ENCODE measurements at places on chromosomes 3 and 15. TPM values are rescaled to one million over a fixed set of nuclear protein-coding genes. Genes with fewer than 3 reads are reported as not detected.
A peak's percentile ranks its signal among the peaks of the same experiment; 100 is the strongest.

DNA sequence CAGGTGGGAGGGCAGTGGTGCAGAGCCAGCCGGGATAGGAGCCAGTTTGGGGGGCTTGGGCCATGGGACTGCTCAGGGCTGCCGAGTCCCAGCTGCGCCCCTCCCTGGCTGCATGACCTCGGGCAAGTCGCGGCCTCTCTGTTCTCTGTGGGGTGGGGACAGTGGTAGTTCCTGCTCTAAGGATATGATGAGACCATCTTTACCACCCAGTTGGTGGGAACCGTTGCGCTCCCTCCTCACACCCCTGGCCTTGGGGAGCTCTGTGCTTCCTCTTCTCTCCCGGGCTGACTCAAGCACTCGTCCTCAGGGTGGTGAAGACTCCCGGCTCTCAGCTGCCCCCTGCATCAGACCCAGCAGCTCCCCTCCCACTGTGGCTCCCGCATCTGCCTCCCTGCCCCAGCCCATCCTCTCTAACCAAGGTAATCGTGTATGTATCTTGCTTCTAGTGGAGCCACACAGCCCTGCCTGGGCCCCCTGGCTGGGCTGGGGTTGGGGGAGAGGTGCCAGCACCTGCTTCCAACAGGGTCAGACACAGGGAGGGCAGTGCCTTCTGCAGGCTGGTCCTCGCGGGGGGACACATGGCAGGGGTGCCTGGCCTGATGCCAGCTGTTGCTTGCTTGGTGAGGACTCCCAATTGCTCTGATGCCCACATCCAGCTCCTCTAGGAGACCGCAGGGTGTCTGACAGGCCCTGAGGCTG, 15.1 kb upstream of the STAB1 start:
- H3K27me3 ChIP-seq, result no peaks in the 10 kb centered on the region
- peaks cover 11% of the 10 kb centered on the region for H3K4me1 ChIP-seq
- H3K27ac ChIP-seq, result no peak overlapping the region
- DNase-seq, result no peak
- H3K36me3 ChIP-seq, result peaks cover 27% of the 10 kb centered on the region

- H3K27ac ChIP-seq, result no peak overlapping the region
- H3K36me3 ChIP-seq, result no peaks in the 10 kb centered on the region
- H3K27me3 ChIP-seq, result no peaks in the 10 kb centered on the region
Measured at GRCh38 chr3:85670634-85671205, 711.9 kb downstream of the CADM2 start.

- no peaks in the 10 kb centered on the region for H3K27me3 ChIP-seq
- H3K4me1 ChIP-seq, result peaks cover 9% of the 10 kb centered on the region
- peaks cover 10% of the 10 kb centered on the region for H3K36me3 ChIP-seq
- H3K27ac ChIP-seq, result no peak overlapping the region
- DNase-seq, result no peak
Measured at GRCh38 chr15:68217341-68217740, 12.2 kb downstream of the CLN6 start.

DNA sequence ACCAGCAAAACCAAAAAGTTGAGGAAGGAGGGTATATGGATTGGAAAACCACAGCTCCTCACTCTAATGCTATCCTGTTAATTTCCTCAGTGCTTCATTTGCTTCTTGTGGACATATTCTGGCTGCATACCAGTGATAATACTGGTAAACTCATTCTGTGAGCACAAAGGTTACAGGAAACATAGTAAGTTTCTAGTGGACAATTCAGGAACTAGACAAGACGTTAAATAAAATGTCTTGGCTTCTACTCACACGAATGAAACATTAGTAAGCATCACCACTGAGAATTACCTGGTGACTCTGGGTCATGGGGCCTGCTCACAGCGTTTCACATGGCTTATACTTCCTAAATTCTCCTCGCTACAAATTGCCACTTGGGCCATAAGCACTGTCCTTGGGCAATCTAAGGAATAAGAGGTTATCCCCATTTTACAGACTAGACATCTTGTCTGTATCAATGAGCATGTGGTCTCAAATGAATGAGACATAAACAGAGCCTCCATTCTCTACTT, 20.1 kb upstream of the PPIB start:
- no peak overlapping the region for H3K27ac ChIP-seq
- H3K4me1 ChIP-seq, result no peaks in the 10 kb centered on the region
- no peak overlapping the region for H3K4me3 ChIP-seq
- DNase-seq, result no peak
- H3K27me3 ChIP-seq, result no peaks in the 10 kb centered on the region

GRCh38 chr3:18047052-18047451, 304.6 kb upstream of the TBC1D5 start:
- H3K36me3 ChIP-seq, result no peaks in the 10 kb centered on the region
- no peak for DNase-seq
- no peak overlapping the region for H3K4me3 ChIP-seq
- H3K4me1 ChIP-seq, result no peaks in the 10 kb centered on the region
- no peak overlapping the region for H3K27ac ChIP-seq
- H3K27me3 ChIP-seq, result no peaks in the 10 kb centered on the region

DNA sequence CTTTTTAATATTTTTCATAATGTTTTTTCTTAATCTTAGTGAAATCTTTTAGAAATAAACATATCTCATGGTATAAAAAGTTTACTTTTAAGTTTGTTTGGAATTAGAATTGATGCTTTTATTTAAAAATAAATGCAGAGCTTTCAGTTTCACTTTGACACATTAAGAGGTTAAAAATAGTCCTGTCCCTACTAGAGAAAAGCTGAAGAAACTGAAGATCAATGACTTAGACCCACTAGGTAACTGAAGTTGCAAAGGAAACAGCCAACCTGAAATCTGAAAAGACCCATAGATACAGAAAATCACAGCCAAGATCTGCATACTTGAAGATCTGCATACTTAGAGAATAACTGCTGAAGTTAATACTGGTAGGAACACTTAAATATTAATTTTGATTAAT, 237.6 kb downstream of the RAP2B start:
- no peaks in the 10 kb centered on the region for H3K36me3 ChIP-seq
- H3K27ac ChIP-seq, result no peak overlapping the region
- H3K4me1 ChIP-seq, result no peaks in the 10 kb centered on the region
- no peak for DNase-seq

DNA sequence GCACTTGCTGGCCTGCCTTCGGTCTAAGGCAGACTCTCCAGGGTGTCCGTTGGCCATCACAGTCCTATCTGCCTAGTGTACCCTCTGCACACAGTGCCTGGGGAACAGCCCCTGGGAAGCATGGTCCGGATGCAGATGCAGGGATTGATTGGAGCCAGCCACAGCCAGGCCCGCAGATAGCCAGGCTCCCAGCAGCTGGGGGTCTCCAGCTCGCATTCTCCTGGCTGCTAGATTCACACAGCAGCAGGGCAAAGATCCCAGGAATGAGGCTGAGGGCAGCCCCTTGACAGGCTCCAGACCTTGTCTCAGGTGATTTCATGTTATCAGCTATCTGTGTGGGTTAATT, 41.4 kb downstream of the IRAK2 start:
- H3K4me3 ChIP-seq, result no peak overlapping the region
- H3K4me1 ChIP-seq, result peaks cover 15% of the 10 kb centered on the region
- no peaks in the 10 kb centered on the region for H3K36me3 ChIP-seq
- DNase-seq, result no peak
- no peaks in the 10 kb centered on the region for H3K27me3 ChIP-seq

DNA sequence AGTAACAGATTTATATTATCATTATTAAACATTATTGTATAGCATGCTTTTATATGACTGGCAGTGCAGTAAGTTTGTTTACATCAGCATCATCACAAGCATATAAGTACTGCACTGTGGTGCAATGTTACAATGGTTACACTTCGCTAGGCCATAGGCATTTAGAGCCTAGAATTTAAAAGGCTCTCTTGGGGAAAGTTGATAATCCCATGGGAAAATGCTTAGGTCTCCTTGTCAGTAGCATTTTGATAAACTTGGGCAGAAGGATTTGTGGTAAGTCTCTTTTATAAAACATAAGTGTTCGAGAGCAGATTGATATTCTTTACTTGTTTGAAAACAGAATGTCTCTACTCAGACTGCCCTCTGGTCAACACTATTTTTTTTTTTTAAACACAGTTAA, 7.5 kb downstream of the DTWD1 start:
- H3K27ac ChIP-seq, result no peak overlapping the region
- peaks cover 11% of the 10 kb centered on the region for H3K36me3 ChIP-seq
- no peak for DNase-seq

GRCh38 chr15:43625106-43625505, 6.5 kb upstream of the STRC start:
- no peak for DNase-seq
- H3K4me3 ChIP-seq, result no peak overlapping the region
- no peaks in the 10 kb centered on the region for H3K4me1 ChIP-seq
- H3K27ac ChIP-seq, result no peak overlapping the region
- H3K27me3 ChIP-seq, result no peaks in the 10 kb centered on the region
- H3K36me3 ChIP-seq, result no peaks in the 10 kb centered on the region

- H3K4me1 ChIP-seq, result no peaks in the 10 kb centered on the region
- H3K27ac ChIP-seq, result no peak overlapping the region
- H3K27me3 ChIP-seq, result no peaks in the 10 kb centered on the region
- H3K4me3 ChIP-seq, result no peak overlapping the region
Measured at GRCh38 chr3:52819936-52820335, 10.5 kb downstream of the ITIH4 start.

DNA sequence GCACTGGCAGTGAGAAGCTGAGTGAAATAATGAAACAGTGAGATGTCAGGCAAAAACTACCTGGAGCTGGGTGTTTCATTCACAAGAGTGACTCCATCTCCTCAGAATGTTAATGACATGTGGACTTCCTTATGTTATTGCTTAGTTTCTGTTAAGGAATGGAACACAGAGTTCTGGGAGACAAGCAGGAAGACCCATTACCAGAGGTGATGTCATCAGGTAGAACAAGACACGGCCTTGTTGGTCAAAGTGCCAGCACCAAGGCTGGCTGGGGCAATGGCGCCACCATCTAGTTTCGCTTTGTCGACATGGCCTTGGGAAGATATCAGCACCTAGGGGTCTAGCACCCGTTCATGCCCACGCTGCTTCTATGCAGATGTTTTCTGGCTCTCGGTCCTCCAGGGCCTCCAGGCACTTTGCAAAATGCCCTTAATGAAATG, 252.2 kb downstream of the FAM43A start:
- H3K4me1 ChIP-seq, result no peaks in the 10 kb centered on the region
- no peaks in the 10 kb centered on the region for H3K36me3 ChIP-seq
- no peak for DNase-seq
- no peak overlapping the region for H3K27ac ChIP-seq
- H3K27me3 ChIP-seq, result no peaks in the 10 kb centered on the region

GRCh38 chr3:183158113-183158512, 4.4 kb downstream of the LAMP3 start:
- peaks cover 4% of the 10 kb centered on the region for H3K4me1 ChIP-seq
- no peaks in the 10 kb centered on the region for H3K27me3 ChIP-seq
- peak overlapping the region; percentile 78 for H3K27ac ChIP-seq
- no peak for DNase-seq
- H3K4me3 ChIP-seq, result no peak overlapping the region
- H3K36me3 ChIP-seq, result no peaks in the 10 kb centered on the region

Gene IL5RA
- 4.0 TPM for total RNA-seq

Gene SCAPER
- 67.1 TPM for total RNA-seq

Gene SPSB4
- 1.5 TPM for total RNA-seq

Gene MUC20
- total RNA-seq, result 10.2 TPM

Gene GPR176
- 6.3 TPM for total RNA-seq

Gene GOLGA6L9
- 4.4 TPM for total RNA-seq

Gene SGO1
- 0.91 TPM for total RNA-seq

Gene TGM5
- total RNA-seq, result not detected

Gene GABRR3
- total RNA-seq, result not detected

Data from upper lobe of left lung (tissue), 6 donors.